ENCODE measurements at places on chromosomes 6 and 20.

- no peak for DNase-seq
Observed at GRCh38 chr6:35581633-35582032, 68.9 kb upstream of the TULP1 start.

GRCh38 chr6:145559836-145560235 is 175.5 kb downstream of the EPM2A start:
- DNase-seq, result no peak

GRCh38 chr20:40628877-40629276 is 60.2 kb downstream of the MAFB start:
- no peak for DNase-seq

DNA sequence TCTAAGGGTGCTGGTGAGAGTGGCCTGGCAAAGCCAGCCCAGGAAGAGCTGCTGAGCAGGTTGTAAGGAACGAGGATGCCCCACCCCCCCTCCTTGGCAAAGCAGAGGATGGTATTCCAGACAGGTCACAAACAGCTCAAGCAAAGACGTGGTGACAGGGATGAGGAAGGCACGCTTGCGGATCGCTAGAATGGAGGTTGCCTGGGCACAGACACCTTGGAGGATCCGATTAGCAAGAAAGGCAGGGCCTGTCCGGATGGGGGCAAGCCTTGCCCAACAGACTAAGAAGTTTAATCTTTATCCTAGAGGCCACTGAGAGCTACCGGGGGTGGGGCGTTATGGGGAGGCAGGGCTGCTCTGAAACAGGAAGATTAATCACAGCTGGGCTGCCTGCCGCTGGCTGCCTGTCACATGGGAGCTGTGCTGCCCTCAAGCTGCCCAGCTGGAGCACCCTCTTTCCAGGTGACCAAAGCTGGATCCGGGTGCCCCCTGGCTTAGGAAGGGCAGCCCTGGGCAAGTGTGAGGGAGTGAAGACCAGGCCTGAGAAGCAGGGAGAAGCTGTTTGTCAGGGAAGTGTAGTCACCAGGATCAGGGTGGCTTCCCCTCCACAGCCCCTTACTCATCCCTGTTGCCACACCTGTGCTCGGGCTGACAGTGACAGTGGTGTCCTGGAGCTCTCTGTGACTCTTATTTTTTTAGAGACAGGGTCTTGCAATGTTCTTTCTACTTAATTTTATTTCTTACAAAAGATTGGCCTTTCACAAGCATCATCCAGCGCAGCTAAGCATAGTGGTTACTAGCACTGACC is 9.1 kb upstream of the MAPK13 start:
- DNase-seq, result no peak

GRCh38 chr6:8170245-8170644 is 67.9 kb upstream of the EEF1E1 start:
- DNase-seq, result no peak

DNA sequence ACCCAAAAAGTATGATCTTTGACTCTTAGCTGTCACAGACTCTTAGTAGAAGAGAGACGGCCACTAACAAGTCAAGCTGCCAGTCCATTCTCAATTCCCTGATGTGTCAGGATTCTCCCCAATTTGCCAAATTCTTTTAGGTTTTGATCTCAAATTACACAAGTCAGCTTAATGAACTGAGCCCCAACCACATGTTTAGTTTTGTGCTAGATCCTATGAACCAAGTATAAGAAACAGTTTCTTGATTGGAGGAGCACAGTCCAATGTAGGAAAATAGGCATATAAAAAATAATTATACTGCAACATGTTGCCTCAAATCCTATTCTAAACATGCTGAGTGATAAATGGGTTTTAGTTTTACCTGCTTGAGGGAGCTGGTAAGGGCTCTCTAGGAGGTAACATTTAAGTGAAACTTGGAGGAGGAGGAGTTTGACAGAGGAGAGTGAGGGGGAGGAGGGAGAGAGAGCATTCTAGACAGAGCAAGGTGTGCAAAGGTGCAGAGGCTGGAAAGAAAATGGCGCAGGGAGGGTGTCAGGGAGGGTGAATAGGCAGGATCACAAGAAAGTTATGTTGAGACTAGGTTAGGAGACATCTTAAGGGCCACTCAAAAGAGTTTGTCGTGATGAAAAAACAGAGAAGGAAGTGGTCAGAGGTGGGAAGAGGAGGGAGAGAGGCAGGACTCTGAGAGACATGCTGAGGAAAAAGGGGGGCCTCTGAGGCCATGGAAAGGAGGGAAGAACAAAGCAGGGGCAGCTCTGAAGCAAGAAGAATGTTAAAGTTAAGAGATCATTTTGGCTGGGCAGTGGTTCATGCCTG is 22.8 kb upstream of the FAM83C start:
- DNase-seq, result peak; percentile 34

DNA sequence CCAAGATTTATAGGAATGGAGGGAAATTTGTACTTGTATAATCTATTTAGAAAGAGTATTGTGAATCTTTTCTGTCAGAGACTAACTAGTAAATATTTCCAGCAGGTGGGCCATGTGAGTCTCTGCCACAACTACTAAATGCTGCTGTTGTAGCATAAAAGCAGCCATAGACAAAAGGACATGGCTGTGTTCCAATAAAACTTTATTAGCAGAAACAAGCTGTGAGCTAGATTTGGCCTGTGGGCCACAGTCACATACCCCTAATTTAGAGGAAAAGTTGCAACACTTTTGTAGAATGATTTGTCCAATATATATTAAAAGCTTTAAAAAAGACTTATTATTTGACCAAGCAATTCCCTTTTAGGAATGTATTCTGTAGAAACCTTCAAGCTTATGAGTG is 207.2 kb downstream of the LMBRD1 start:
- no peak for DNase-seq

GRCh38 chr20:53872561-53873229 is 197.7 kb downstream of the BCAS1 start:
- DNase-seq, result no peak
